NCI-H1436 (cell line): ENCODE measurements at places on chromosomes 12 and 14.

DNA sequence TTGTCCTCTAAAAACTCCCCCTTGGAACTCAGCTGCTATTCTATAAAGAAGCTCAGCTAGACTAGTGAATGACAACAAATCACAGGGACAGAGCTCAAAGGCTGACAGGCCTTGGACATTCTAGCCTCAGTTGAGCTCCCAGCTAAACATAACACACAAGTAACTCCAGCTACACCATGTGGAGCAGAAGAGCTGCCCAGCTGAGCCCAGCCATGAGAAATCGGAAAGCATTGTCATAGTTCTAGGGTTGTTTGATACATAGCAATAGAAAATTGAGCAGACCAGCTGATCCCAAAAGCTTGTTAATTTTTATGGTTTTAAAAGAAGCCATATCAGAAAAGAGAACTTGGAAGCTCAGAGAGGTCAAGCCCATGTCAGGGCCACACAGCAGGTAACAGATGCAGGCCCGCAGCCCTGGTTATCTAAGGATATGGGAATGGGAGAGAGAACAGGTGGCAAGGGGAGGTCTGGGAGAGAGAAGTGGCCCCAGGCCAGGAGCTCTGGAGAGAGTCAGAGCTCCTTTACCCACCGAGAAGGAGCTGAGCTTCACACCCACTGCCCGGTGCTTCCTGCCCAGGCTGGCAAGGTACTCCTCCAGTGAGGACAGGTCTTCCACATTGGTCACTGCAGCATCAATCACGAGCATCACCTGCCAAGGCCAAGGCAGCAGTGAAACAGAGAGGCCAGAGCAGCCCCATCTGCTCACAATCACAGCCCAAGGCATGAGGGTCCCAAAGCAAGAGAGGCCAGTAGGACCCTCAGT is 2.9 kb downstream of the NGB start:
- DNase-seq, result no peak

- DNase-seq, result no peak
Observed at GRCh38 chr14:100781952-100782351, 44.0 kb upstream of the MEG3 start.

DNA sequence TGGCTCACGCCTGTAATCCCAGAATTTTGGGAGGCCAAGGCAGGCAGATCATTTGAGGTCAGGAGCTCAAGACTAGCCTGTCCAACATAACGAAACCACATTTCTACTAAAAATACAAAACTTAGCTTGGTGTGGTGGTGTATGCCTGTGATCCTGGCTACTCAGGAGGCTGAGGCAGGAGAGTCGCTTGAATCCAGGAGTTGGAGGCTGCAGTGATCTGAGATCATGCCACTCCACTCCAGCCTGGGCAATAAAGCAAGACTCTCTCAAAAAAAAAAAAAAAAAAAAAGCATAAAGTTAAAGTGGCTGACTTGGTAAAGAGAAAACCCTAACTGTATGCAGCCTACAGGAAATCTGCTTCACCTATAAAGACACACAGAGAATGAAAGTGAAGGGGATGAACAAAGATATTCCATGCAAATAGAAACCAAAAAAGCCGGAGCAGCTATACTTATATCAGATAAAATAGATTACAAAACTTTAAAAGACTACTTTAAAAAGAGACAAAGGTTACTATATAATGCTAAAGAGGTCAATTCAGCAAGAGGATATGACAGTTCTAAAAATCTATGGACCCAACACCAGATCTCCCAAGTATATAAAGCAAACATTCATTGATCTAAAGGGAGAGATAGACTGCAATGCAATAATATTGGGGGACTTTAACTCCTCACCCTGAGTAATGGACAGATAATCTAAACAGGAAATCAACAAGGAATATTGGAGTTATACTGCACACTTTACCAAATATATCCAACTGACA is 4.1 kb downstream of the CLEC2B start:
- DNase-seq, result no peak

- no peak for DNase-seq
Observed at GRCh38 chr12:92396647-92397252, 251.1 kb upstream of the BTG1 start.

DNA sequence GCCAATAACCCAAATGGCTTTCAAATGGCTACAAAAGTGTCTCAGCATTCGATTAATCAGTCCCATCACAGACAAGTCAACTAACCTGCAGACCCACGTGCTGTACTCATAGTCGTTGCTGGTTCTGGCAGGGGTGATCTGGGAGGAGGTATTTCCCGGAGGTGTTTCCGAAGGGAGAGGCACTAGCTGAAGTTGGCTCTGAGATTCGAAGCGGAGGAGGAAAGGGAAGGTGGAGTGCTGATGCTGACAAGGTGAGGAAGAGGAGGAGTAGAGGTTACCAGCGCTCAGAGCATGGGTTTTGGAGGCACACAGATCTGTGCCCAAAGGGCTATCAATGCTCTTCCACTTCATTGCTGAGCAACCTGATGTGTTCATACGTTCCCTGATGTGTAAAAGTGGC is 20.5 kb upstream of the COL2A1 start:
- DNase-seq, result no peak

DNA sequence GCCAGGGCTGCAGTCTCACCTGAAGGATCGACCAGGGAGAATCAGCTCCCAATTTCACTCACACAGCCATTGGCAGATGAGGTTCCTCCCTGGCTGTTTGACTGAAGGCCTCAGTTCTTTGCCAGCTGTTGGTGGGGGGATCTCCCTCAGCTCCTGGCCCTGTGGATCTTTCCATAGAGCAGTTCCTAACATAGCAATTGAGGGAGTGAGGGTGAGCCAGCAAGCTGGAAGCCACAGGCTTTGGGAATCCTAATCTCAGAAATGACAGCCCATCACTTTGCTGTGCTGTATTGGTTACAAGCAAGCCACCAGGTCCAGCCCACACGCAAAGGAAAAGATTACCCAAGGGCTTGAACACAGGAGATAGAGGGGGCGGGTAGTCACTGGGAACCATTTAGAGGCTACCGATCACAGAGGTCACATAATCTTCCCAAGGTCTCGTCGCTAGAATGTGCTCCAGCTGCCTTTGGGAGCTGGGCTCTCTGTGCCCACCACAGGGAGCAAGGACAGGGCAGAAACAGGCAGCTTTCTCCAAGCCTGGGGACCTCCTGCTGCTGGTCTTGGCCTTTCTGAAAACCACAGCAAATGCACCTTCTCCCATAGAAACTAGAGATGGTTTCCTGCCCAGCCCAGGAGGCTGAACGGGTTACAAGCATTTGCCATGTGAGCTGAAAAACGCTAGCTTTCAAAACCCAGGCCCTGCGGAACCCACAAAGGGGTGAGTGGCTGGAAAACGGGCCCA is 4.6 kb upstream of the OTUB2 start:
- DNase-seq, result no peak

DNA sequence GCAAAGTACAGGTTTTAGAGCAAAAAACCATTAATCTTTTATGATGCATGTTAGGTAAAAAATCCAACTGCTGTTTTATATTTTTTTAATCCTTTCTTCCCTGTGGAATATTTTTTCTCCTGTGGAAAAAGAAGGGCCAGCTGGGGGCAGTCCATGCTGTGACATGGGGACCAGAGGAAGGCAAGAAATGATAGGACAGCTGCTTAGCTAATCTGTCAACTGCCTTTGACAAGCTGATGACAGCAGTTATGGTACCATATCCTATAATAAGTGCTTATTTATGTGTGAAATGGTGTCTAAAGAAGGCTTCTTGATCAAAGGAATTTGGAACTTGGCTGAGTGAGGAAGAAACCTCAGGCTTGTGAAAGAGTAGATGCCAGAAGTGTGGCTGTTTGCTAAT is 452.4 kb upstream of the NOVA1 start:
- DNase-seq, result no peak
